ENCODE measurements at places on chromosomes 2 and 18.

DNA sequence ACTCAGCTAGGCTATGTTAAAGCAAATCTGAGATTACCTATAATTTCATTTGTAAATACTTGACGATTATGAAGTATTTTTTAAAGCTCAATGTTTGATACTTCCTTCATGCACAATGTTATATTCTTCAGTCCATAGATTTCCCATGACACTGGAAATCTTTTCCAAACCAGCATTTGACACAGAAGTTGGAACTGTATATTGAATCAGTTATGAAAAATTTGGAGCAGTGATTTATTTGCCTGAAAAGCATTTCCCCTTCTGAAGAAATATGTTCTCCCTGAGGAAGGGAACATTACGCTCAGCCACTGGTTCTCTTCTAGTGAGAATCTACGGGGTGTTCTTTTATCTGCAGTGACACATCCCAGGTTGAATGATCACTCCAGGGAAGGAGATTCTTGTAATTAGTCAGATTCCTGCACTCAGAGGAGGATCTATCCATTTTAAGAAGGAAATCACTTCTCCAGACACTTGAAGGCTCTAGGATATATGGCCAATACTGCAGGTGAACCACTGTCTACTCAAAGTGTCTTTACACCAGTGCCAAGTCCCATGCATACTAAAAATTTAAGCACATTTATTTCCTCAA is 64.7 kb downstream of the HNRNPLL start:
- DNase-seq = no peak

DNA sequence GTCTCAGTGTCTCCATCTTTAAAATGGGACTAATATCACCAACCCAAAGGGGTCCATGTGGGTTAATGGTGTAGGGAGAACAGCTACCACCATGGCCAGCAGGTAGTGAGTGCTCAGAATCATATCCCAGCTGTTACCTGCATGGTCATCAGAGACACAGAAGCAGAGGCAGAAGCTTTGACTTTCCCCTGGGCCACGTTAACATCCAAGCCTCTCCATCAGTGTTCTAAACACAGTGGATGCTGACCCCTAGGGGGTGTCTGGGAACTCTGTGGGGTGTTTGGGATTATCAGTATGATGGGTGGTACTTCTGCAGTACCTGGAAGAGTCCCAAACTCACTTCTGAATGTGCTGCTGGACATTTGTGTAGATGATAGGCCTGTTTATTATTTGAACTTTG is 93.6 kb downstream of the GYPC start:
- DNase-seq = no peak

DNA sequence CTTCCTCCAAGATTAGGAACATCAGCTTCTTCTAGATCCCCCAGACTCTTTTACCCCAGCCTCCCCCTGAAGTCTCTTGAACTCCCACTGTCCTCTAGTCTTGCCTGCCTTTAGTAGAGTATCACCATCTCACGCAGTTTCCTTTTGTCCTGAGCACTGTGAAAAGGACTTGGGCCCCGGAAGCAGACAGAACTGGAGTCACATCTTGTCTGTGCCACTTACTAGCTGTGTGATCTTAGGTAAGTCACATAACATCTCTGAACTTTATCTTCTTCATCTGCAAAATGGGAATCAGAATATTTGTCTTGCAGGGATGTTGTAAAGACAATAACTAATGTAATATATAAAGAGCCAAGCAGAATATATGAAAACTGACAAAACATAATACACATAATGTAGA is 8.4 kb upstream of the TRABD2A start:
- no peak for DNase-seq

- DNase-seq = no peak
Measured at GRCh38 chr2:106160786-106161261, 33.3 kb downstream of the UXS1 start.
